ENCODE measurements at places on chromosomes 6 and 20.

DNA sequence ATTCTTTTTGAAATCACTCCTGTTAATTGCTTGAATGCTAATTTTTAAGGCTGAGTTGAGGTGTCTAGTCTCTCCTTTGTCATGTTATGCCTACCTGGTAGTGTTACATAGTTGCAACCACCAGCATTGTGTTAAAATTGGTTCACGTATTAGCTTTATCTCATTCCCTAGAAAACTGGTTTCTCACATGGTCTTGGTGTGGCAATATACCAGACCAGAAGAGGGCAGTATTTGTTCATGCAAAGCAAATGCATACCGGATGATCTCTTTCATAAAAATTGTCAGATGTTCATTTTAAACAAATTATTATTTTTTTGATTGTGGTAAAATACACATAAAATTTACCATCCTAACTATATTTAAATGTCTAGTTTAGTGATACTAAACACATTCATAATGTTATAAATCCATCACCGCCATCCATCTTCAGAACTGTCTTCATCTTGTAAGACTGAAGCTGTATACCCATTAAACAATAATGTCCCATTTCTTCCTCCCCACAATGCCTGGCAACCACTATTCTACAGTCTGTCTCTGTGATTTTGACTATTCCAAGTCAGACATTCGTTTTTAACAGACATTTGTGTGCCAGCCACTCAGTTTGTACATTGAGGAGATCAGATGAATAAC lies 92.8 kb downstream of the ATRN start:
- no peak for DNase-seq
- no peaks in the 10 kb centered on the region for H3K27me3 ChIP-seq
- no peak overlapping the region for H3K27ac ChIP-seq
- H3K36me3 ChIP-seq = peaks cover 53% of the 10 kb centered on the region

DNA sequence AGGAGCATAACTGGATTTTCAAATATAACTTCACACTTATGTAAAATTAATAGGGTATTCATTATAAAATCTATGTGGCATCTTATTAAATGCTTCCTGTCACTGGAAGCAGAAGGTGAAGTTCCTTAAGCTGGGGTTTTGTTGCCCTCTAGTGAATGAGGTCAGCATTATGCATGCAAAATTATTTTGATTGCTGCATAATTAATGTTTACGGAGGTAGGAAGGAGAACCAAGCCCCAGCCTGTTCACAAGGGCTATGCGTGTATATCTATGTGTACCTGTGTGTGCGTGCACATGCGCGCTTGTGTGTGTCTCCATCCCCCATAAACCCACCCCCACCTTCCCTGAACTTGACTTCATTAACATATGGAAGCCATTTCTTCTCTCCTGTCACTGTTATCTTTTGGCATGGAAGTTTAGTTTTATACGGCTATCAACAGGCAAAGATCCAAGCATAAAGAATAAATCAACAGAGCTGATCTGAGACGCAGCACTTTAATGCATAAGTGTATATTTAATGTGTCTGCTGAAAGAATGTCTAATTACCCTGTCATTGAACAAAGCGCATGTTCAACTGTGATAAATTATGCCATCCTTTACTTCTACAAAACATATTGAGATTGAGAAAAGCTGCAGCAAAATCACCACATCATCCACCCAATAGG lies 90.2 kb upstream of the CDH4 start:
- no peaks in the 10 kb centered on the region for H3K27me3 ChIP-seq
- H3K4me3 ChIP-seq = no peak overlapping the region
- H3K36me3 ChIP-seq = no peaks in the 10 kb centered on the region

- peaks cover 4% of the 10 kb centered on the region for H3K4me1 ChIP-seq
- H3K27ac ChIP-seq = no peak overlapping the region
- H3K27me3 ChIP-seq = no peaks in the 10 kb centered on the region
- H3K36me3 ChIP-seq = no peaks in the 10 kb centered on the region
- no peak overlapping the region for H3K4me3 ChIP-seq
Measured at GRCh38 chr6:79810185-79810705, 137.1 kb downstream of the ELOVL4 start.

- H3K36me3 ChIP-seq = no peaks in the 10 kb centered on the region
- DNase-seq = no peak
- H3K4me3 ChIP-seq = no peak overlapping the region
Measured at GRCh38 chr6:125858427-125859320, 67.9 kb downstream of the NCOA7 start.

- DNase-seq = no peak
- H3K4me3 ChIP-seq = no peak overlapping the region
- no peaks in the 10 kb centered on the region for H3K27me3 ChIP-seq
- peaks cover 9% of the 10 kb centered on the region for H3K4me1 ChIP-seq
Measured at GRCh38 chr6:89073014-89073620, 7.4 kb upstream of the PNRC1 start.

- H3K36me3 ChIP-seq = no peaks in the 10 kb centered on the region
- H3K4me3 ChIP-seq = no peak overlapping the region
- H3K4me1 ChIP-seq = no peaks in the 10 kb centered on the region
- H3K27ac ChIP-seq = no peak overlapping the region
- no peak for DNase-seq
- H3K27me3 ChIP-seq = no peaks in the 10 kb centered on the region
Measured at GRCh38 chr20:4190792-4191519, 175.6 kb upstream of the RNF24 start.

DNA sequence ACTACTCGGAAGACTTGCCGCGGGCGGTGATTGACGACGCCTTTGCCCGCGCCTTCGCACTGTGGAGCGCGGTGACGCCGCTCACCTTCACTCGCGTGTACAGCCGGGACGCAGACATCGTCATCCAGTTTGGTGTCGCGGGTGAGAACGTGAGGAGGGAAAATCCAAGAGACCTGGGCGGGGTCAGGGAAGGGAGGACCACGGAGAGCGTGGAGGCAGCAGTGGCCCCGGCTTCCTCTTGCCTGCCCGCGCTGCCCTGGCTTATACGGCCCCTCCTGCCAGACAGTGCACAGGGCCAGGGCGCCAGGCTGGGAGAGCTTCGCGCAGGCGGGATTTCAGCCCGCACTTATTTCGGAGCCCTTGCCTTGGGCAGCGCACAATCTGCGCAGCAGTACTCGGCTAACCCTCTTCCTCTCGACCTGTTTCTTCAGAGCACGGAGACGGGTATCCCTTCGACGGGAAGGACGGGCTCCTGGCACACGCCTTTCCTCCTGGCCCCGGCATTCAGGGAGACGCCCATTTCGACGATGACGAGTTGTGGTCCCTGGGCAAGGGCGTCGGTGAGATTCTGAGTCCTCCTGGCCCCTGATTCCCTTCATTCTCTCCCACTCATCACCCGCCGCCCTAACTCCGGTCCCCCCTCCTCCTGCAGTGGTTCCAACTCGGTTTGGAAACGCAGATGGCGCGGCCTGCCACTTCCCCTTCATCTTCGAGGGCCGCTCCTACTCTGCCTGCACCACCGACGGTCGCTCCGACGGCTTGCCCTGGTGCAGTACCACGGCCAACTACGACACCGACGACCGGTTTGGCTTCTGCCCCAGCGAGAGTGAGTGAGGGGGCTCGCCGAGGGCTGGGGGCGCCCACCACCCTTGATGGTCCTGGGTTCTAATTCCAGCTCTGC lies 2.0 kb downstream of the MMP9 start:
- H3K4me3 ChIP-seq = no peak overlapping the region
- no peaks in the 10 kb centered on the region for H3K27me3 ChIP-seq
- H3K27ac ChIP-seq = no peak overlapping the region
- peaks cover 30% of the 10 kb centered on the region for H3K4me1 ChIP-seq
- no peaks in the 10 kb centered on the region for H3K36me3 ChIP-seq
- DNase-seq = no peak

DNA sequence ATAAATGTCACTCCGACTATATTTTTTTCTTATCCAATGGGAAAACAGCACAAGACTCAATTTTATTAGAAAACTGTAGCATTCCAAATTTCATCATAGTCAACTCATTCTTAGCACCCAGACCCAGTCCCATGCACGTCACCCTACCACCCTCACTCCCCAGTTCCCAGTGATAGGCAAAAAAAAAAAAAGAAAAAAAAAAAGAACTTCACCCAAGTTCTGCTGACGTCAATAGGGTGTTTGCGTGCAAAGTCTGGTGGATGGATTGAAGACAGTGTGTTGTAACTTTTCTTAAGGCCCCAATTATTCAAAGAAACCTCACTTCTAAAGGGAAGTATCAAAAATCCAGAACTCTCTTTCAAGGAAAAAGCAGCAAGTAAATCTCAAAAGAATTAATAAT lies 213.9 kb upstream of the PRDM1 start:
- no peaks in the 10 kb centered on the region for H3K36me3 ChIP-seq
- DNase-seq = no peak
- H3K27ac ChIP-seq = no peak overlapping the region
- H3K4me3 ChIP-seq = no peak overlapping the region

DNA sequence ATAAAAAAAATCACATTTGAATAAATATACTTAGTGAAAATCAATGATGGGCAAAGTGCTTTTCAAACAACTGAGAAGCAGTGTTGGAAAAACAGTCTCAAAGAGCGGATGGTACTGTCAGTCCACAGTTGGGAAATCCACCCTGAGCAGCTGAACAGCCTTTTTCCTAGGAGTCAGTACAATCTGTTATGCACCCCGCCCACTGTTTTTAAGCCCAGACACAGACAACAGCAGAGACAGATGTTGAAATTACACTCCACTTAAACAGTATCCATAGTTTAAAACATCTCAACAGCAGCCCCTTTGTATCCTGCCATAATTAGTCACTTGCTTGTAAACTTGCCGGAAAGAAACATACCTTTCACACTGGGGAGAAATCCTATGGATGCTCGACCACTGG lies 372 bp downstream of the KIAA0408 start:
- no peaks in the 10 kb centered on the region for H3K36me3 ChIP-seq
- no peak for DNase-seq
- H3K4me3 ChIP-seq = peak overlapping the region; percentile 41
- no peaks in the 10 kb centered on the region for H3K27me3 ChIP-seq

GRCh38 chr6:144264270-144265060 lies 20.7 kb upstream of the UTRN start:
- no peak overlapping the region for H3K4me3 ChIP-seq
- H3K36me3 ChIP-seq = no peaks in the 10 kb centered on the region
- no peak for DNase-seq
- no peaks in the 10 kb centered on the region for H3K27me3 ChIP-seq
- H3K4me1 ChIP-seq = peaks cover 16% of the 10 kb centered on the region
- no peak overlapping the region for H3K27ac ChIP-seq

DNA sequence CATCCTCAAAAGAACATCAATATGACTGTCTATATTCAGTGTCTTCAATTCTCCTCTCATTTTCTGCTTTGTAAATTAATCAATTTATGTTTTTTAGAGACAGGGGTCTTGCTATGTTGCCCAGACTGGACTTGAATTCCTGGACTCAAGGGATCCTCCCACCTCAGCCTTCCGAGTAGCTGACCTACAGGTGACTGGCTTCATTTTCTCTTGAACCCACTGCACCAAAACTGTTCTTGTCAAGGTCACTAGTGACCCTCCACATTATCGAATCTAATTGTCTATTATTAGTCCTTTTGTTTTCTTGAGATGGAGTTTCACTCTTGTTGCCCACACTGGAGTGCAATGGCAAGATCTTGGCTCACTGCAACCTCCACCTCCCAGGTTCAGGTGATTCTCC lies 3.7 kb downstream of the DNAAF9 start:
- H3K4me1 ChIP-seq = peaks cover 7% of the 10 kb centered on the region
- DNase-seq = no peak
- H3K36me3 ChIP-seq = no peaks in the 10 kb centered on the region

GRCh38 chr6:133637436-133637835 lies 251.5 kb upstream of the TCF21 start:
- no peaks in the 10 kb centered on the region for H3K36me3 ChIP-seq
- H3K4me1 ChIP-seq = no peaks in the 10 kb centered on the region
- no peak overlapping the region for H3K4me3 ChIP-seq
- H3K27ac ChIP-seq = no peak overlapping the region
- DNase-seq = no peak

DNA sequence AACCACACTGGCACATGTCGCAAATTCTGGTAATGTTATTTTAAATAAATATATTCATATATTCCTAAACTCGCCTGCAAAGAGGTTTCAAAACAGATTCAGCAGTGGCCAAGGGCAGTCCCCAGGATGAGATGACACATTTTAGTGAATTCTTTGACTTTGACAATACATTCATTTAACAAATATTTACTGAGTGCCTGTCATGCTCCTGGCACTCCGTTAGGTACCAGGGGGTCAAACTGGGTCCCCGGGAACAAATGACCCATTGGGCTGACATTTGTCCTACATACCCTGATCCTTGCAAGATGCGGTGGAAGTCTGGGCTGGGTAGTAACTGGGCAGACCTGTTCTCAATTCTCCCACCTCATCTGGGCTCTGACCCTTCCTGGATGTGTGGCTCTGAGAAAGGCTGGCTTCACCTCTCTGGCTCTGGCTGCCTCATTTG lies 74.9 kb downstream of the FYN start:
- no peaks in the 10 kb centered on the region for H3K36me3 ChIP-seq
- no peaks in the 10 kb centered on the region for H3K4me1 ChIP-seq
- no peak overlapping the region for H3K27ac ChIP-seq
- H3K4me3 ChIP-seq = no peak overlapping the region
- no peaks in the 10 kb centered on the region for H3K27me3 ChIP-seq

DNA sequence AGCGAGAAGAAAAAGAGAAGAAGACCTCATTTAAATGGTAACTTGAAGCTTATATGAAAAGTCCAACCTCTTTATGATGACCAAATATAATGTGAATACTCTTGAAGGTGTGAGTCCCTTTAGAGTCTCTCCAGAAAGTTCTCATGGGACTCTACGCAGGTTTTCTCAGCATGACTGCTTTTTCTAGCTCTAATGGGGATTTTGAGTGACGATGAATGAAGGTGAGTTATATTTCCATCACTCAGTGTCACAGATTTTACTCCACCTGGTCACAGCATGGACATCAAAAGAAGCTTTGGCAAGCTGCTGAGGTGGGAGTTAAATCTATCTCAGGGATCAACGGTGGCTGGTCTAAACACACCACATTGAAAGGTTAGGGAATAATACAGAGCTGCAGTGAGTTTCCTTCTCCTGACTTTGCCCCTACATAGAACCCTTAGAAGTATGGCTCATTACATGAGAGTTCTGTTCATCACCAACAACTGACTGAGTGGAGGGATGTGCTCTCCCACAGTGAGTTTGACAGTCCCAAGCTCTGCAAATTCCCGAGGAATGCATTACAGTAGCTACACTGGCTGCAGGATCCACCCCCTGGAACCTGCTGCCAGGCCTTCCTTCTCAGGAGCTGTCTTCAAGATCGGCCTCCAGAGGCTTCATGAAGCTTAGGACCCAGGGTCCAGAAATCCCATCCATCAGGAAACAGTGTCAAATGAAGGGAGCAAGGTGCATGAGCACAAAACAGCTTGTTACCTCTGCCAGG lies 126.8 kb downstream of the FOXC1 start:
- H3K27me3 ChIP-seq = no peaks in the 10 kb centered on the region
- no peak overlapping the region for H3K27ac ChIP-seq
- no peak overlapping the region for H3K4me3 ChIP-seq
- no peaks in the 10 kb centered on the region for H3K36me3 ChIP-seq
- H3K4me1 ChIP-seq = no peaks in the 10 kb centered on the region

GRCh38 chr6:170227996-170228945 lies 62.6 kb downstream of the DLL1 start:
- no peaks in the 10 kb centered on the region for H3K27me3 ChIP-seq
- no peaks in the 10 kb centered on the region for H3K36me3 ChIP-seq
- DNase-seq = no peak
- no peak overlapping the region for H3K4me3 ChIP-seq
